ENCODE measurements at places on chromosomes 7 and 10.

GRCh38 chr7:134571746-134572461 is 23.0 kb downstream of the AKR1B15 start:
- no peak for DNase-seq

- no peak for DNase-seq
These were observed 96.4 kb upstream of the DIP2C start for GRCh38 chr10:785861-786214.

DNA sequence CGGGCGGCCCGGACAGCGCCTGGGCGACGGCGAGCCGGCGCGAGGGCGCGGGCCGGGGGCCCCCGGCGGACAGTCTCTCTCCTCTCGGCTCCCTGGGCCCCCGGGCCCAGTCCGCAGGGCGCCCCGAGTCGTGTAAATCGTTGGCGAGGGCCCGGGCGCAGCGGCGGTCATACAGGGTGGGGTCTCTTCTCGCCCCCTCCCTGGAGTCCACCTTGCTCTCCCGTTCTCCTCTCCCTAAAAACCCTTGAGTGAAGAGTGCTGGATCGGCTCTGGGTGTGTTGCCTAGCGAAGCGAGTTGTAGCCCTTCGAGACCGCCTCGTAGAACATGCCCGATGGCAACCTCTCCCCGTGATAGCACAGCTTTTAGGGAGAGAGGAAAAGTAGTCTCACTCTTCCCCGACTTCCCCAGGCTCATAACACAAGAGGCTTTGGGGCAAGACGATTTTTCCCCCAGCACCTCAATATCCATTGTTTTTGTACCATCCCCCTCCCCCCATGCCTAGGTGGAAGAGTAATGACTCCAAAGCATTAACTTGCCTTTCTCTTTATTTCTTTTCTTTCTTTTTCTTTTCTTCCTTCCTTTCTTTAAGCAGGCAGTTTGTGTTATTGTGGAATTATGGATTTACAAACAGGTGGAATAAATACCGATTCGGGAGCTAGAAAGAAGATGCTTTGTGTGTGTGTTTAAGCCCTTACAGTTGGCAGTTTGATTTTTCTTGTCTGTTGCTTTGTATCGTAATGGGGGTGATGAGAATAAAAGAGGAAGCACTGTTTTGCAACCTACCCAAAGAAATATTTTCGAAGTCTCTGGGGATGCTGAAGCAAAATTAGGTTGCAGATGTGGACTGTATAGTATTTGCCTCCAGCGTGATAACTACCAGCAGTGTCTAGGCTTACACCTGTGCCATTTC is 822 bp downstream of the SHOC2 start:
- no peak for DNase-seq

DNA sequence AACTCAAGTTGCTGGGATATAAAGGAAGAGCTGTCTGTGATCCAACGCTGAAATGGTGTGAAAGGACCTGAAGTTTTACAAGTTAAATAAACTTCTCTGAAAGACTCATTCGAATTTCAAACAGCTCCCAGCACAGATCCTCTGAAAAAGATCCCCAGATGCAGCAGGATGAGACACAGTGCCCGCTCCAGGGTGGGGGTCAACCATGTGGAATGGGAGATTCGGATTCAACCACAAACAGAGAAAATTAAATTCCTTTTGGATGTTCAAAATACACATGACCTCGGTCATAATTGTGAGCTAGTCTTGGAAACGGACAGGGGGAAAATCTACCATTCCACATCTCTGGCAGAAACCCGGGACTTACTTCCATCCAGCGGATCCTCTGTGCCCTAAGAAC is 119.6 kb downstream of the PRKAG2 start:
- no peak for DNase-seq

- DNase-seq, result no peak
These were observed 54.4 kb downstream of the ESYT2 start for GRCh38 chr7:158774952-158775351.

GRCh38 chr7:23065974-23066373 is 39.6 kb upstream of the KLHL7 start:
- no peak for DNase-seq

DNA sequence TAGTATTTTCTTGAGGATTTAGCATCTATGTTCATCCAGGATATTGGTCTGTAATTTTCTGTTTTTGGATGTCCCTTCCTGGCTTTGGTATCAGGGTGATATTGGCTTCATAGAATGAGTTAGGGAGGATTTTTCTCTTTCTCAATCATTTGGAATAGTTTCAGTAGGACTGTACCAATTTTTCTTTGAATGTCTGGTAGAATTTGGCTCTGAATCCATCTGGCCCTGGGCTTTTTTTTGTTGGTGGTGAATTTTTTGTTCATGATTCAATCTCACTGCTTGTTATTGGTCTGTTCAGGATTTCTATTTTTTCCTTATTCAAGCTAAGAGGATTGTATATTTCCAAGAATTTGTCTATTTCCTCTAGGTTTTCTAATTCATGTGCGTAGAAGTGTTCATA is 192.7 kb downstream of the KIF20B start:
- DNase-seq, result no peak

- DNase-seq, result peak; percentile 48
These were observed 23.0 kb upstream of the KLF6 start for GRCh38 chr10:3807928-3808496.

GRCh38 chr7:81297317-81297716 is 378.5 kb upstream of the SEMA3C start:
- no peak for DNase-seq

DNA sequence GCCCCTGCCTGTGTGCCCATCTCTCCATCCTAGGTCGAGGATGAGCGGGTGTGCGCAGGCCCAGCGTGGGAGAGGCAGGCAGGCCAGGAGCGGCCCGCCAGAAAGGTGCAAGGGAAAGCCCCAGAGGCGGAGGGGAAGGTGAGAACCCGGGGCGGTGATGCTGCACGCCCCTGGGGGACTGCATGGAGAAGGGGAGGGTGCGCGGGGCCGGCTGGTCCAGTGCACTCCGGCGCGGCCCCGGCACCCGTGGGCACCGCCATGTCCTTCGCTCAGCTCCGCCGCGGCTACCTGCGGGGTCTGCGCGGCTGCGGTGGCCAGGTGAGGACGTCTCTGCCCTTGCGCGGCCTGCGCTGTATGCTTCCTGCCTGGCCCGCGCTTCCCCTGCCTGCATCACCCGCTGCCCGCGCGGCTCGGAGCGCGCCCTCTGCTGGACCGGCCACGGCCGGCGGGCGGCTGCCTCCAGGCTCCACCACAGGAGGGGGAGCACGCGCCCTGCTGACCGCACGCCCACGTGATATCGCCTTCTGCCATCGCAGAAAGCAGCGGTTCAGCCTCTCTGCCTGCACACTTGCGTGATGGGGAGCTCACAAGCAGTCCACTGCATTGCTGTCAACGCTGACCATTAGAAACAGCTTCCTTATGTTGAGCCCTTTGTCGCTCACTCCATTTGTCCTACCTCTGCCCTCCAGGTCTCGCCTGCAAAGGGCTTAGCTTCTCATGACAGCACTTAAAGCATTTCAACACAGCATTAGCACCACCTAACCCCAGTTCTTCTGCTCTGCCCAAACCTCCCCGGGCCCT is 73.9 kb downstream of the CXCL12 start:
- peak; percentile 63 for DNase-seq

DNA sequence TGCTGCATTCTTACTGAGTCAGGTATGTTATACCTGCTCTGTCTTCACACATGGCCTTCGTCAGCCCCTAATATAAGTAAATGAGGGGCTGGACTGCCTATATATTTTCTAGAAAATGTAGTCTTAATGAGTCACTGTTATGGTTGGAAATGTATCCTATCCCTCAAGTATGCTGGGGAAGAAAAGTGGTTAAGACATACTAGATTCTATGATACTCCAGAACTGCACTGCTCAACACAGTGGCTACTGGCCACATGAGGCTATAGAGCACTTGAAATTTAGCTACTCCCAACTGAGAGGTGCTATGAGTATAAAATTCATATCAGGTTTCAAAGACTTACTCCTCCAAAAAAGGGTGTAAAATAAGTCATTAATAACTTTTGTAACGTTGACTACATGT is 104.3 kb upstream of the STEAP1B start:
- DNase-seq, result no peak

DNA sequence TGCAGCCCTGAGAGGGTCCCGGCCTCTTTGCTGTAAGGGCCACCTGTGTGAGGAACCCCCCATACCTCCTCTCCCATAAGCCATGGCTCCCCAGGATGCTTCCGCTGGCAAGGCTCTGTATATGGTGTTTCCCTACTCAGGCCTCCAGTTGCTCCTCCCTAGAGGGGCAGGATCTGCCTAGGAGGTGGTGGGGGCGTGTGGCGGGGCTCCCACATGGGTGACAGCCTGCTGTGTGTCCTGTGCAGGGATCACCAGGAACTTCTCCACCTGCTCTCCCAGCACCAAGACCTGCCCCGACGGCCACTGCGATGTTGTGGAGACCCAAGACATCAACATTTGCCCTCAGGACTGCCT is 25.7 kb upstream of the CSGALNACT2 start:
- DNase-seq, result no peak

GRCh38 chr7:13627455-13627854 is 362.0 kb downstream of the ETV1 start:
- no peak for DNase-seq

GRCh38 chr7:121126801-121127534 is 138.5 kb downstream of the CPED1 start:
- no peak for DNase-seq

Measured in spinal cord (tissue), 10 donors.